Mesenchymal stem cell (in vitro differentiated cells and primary cell): ENCODE measurements at places on chromosomes 16 and 17.

GRCh38 chr16:59535298-59535697 lies 801.2 kb upstream of the GOT2 start:
- no peak for DNase-seq

DNA sequence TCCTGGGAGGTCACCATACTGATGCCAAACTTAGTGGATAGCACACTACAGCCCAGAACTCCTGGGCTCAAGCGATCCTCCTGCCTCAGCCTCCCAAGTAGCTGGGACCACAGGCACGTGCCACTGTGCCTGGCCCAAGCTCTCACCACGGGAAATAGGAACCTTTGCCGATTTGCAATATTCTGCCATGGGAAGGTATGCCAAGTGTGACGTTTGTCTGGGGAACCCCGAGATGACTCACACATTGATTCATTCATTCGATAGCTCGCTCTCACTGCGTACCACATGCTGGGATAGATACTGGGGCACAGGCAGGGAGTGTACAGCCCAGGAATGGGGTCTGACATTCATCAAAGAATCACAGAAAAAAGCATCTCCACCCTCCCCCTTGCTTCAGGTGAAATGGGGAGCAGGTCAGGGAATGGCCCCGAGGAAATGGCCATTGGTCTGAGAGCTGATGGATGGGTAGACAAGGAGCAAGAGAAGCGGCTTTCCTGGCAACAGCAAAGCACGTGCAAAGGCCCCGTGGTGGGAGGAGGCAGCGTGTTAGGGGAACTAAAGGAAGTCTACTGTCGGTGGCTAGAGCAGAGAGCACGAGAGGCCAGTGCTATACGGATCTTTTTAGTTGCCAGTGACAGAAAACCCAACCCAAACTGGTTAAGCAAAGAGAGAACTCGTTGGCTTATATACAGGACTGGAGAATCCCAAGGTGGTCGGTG lies 44.1 kb downstream of the DNAH17 start:
- DNase-seq, result peak; percentile 24

- no peak for DNase-seq
Observed at GRCh38 chr17:58667934-58668597, 23.8 kb downstream of the TEX14 start.

DNA sequence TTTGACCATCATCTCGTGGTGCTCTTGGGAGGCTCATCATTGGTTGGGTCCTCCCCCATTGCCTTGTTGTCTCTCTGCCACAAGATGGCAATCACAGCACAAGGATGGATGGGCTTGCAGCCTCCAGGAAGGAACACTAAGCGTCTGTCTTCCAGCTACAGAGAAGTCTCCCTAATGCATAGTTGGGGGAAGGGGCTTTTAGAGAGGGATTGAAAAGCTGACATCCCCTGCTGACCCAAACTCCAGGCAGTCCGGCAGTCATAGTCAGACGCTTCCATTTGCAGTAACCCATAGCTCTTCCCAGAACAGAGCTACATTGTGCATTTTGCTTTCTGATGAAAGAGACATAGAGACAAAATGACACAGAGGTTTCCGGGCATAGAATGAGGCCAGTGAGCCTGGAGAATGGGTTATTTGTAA lies 111.4 kb downstream of the UTP18 start:
- DNase-seq, result peak; percentile 18

GRCh38 chr16:1354815-1355540 lies 3.2 kb downstream of the GNPTG start:
- no peak for DNase-seq

DNA sequence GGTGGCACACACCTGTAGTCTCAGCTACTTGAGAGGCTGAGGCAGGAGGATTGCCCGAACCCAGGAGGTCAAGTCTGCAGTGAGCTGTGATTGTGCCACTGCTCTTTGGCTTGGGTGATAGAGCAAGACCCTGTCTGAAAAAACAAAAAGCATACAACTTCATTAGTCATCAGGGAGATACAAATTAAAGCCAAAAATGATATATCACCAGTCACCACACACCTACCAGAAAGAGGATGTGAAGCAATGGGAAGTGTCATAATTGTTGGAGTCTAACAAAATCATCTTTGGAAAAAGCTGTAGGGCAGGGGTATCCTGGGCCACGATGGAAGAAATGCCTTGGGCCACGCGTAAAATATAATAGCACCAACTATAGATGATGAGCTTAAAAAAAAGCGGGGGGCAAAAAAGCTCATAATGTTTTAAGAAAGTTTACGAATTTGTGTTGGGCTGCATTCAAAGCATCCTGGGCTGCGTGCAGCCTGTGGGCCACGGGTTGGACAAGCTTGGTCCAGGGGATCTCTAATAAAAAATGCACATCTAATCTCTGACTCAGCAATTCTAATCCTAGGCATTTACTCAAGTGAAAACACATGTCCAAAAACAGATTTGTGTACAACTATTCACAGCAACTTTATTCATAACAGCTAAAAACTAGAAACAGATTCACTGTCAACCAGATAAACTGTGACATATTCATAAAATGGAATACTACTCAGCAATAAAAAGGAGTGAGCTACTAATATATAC lies 65.9 kb downstream of the HIC1 start:
- DNase-seq, result no peak

DNA sequence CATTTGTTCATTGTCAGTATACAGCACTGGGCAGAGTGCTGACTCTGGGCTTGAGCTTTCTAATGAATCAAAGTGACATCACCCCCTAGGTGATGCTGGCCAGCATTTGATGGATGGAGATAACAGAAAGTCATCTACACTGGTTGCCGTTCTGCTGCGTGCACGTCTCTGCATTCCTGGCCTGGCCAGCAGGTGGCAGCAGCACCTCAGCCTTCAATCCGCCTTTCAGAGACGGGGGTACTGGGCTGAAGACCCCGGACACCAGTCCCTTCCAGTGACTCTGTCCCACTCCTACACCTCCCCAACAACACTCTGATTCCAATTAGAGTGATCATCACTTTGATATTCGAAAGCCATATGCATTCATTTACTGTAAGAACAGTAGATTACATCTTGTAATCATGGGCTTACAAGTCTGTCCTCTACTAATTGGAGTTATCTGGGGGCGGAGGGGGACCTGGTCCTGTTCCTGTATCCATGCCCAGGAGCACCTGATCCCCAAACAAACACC lies 6.0 kb downstream of the CPSF4L start:
- DNase-seq, result peak; percentile 40

DNA sequence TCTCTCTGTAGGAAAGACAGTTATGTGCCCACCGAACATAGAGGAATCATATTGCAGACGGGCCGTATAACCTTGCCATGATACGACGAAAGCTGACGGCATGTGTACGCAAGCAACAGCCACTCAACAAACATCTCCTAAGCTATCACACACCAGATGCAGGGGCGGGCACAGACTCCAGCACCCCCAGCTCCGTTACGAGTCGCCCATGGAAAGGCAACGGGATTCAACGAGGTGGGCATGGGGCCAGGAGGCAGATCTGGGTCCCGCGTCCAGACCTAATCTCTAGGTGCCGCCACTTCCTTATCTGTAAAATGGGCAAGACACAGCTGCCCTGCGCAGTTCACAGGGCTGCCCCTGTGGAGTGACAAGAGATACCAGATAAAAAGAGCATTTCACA lies 35.6 kb downstream of the ABR start:
- no peak for DNase-seq

- no peak for DNase-seq
Observed at GRCh38 chr16:287981-288920, 5.3 kb downstream of the PDIA2 start.

GRCh38 chr17:21212826-21213637 lies 929 bp downstream of the TMEM11 start:
- no peak for DNase-seq

GRCh38 chr16:12319428-12320035 lies 343.0 kb downstream of the SNX29 start:
- no peak for DNase-seq

DNA sequence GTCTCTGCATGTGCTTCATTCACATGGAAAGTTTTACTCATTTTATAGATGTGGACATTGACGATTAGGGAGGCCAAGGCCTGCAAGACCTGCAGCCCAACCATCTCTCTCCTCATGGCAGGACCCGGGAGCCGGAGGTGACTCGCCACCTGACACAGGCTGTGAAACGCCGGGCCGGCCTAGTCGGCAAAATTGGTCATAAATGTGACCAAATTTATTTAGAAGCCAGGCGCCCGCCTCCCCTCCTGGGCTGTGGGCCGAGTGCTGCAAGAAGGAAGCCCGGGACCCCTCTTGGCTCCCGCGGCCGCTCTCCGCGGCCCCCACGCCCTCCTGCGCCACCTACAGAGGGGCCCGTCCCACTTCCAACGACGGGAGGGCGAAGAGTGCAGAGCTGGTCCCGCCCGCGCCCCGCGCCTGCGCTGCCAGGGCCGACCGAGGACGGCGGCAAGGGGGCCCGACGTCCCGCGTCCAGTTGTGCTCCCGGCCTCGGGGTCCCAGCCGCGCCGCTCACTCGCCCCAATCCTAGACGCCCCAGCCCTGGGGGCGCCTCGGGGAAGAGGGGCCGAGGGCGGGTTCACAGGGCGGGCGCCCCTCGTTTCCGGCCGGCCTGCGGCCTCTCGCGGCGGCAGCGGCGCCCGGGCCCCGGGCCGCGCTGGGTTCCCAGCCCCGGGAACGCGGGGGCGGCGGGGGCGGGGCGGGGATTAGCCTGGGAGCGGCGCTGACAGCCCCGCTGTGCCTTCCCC lies 47.5 kb downstream of the WNT3 start:
- peak; percentile 63 for DNase-seq

GRCh38 chr17:43560461-43561427 lies 14.6 kb upstream of the ETV4 start:
- DNase-seq, result no peak

DNA sequence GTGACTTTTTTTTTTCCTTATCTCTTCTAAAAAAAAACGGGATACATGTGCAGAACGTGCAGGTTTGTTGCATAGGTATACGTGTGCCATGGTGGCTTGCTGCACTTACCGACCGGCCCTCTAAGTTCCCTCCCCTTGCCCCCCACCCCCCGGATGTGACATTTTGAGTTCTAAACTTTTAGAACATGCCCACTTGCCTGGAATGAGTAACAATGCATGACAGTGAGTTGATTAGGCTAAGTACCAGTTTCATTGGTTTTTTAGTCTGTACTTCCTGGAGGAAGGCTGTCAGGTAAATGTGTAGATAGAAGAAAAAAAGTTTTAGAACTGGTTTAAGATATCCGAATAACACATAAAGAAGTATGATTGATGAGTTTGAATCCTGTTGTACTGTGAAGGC lies 4.0 kb downstream of the BPTF start:
- DNase-seq, result no peak

- DNase-seq, result no peak
Observed at GRCh38 chr16:56777482-56777881, 47.6 kb downstream of the NUP93 start.

DNA sequence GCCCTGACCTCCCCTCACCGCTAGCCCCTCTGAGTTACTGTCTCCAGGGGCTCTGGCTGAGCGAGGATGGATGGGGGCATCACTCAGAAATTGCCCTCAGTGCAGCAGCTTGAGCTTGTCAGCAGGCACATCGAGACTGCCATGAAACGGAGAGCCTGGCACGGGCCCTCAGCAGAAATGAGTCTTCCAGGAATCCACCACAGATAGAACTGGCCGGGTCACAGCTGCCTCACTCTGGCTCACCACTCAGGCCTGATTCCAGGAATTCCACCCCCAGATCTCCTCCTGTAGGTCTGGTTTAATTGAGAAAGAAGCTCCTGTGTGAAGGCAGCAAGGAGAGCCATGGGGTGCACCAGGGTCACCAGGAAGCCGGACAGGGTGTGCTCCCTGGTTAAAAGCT lies 85.5 kb downstream of the GSG1L start:
- no peak for DNase-seq

GRCh38 chr17:79330229-79330628 lies 255.6 kb downstream of the ENGASE start:
- no peak for DNase-seq

- no peak for DNase-seq
Observed at GRCh38 chr17:42629411-42630009, 20.0 kb downstream of the TUBG1 start.

- DNase-seq, result no peak
Observed at GRCh38 chr16:68346892-68347480, 36.2 kb downstream of the PRMT7 start.
